ENCODE measurements at places on chromosomes 16 and 17. TPM values are rescaled to one million over a fixed set of nuclear protein-coding genes. Genes with fewer than 3 reads are reported as not detected.

GRCh38 chr16:48405907-48406306, 20.7 kb upstream of the SIAH1 start:
- DNase-seq, result no peak

GRCh38 chr17:17723354-17724261, 42.4 kb downstream of the RAI1 start:
- no peak for DNase-seq

DNA sequence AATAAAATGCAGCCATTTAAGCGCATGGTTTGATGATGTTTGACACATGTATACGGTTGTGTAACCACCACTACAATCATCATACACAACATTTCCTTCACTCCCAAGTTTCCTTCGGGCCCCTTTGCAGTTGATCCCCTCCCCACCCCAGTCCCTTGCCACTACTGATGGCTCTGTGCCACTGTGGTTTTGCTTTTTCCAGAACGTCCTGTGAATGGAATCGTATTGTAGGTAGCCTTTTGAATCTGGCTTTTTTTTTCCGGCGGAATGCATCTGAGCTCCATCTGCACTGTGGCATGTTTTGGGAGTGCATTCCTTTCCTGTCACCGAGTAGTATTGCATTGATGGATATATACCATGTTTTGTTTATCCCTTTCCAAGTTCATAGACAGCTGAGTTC, 15.1 kb upstream of the MAP2K3 start:
- no peak for DNase-seq

- no peak for DNase-seq
Measured at GRCh38 chr16:67305216-67306071, 21.1 kb downstream of the KCTD19 start.

DNA sequence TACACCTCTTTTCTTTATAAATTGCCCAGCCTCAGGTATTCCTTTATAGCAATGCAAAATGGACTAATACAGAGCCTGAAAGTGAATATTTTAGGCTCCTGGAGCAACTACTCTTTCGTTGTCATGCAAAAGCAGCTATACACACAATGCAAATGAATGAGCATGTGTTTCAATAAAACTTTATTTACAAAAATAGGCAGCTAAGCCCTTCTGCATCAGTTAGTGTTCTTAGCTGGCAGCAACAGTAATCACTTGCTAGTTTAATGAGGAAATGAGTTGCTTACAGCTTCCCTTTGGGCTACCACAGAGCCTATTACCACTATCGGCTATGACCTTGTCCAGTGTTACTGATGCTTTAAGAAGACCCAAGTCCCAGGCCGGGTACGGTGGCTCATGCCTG, 402.9 kb downstream of the XYLT1 start:
- DNase-seq, result no peak

DNA sequence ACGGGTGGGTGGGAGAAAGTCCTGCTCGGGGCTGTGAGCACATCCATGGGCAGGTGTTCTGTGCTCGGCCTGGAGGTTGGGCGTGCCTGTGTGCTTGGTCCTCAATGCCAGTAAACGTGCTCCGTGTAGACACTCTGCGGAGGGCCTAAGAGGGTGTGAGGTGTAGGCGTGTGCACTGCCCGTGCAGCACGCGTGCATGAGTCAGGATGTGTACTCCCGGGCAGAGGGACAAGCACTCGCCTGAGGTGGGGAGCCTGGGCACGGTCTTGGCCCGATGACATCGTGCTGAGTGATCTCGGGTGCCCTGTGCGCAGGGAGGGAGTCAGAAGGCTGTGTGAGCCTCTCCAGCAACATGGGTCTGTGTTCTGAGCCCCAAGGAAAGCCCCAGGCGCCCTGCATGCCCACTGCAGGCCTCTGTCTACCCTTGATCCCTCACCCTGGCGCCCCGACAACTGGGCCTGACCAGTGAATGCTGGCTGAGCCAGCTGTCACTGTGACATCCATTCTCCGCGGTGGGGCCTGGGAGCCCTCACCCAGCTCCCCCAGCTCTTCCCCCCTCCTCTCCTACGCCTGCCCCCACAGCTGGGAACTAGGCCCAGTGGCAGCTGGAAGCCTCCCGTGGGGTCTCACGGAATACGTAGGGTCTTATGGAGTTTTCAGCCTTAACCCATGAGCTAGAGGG, 23.5 kb upstream of the NXPH3 start:
- DNase-seq, result no peak

DNA sequence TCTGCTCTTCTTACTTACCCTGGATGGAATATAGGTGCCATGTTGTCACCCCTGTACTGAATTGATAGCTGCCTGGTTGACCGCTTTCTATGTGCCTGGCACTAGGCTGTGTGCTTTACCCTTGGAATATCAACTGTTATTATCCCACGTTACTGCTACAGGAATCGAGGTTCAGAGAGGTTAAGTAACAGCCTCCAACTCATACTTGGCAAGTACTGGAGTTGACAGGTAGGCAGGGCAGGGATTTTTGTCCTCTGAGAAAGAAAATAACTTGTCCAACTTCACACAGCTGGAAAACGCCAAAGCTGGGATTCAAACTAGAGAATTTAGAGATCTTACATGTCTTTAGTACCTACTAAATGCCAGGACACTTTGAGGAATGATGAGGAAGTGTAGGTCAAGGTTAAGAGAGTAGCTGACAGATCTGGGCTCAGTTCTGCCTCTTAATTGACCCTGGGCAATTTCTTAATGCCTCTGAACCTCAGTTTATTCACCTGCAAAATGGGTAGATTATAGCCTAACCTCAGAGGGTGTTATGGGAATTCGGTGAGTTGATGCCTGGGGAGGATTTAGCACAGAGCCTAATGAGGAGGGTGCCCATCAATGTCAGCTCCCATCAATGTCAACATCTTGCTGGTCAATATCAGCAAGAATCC, 25.8 kb downstream of the ITPRIPL2 start:
- DNase-seq, result no peak

DNA sequence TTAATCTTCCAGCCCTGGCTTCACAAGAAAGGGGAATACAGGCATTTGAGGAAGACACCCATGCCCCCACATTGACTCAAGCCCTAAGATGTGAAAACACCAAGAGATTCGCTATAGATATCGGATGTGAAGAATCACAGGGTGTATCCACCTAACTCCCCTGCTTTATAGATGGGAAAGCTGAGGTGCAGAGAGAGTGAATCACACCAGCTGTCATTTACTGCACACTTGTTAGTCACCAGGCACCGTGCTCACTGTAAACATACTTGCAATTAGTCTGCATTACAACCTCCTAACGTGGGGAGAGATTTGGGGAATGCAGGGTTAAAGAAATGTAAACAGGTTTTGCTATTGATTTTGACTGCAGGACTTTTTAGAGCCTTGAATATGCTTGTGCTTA, 325.5 kb downstream of the C16orf95 start:
- DNase-seq, result no peak

DNA sequence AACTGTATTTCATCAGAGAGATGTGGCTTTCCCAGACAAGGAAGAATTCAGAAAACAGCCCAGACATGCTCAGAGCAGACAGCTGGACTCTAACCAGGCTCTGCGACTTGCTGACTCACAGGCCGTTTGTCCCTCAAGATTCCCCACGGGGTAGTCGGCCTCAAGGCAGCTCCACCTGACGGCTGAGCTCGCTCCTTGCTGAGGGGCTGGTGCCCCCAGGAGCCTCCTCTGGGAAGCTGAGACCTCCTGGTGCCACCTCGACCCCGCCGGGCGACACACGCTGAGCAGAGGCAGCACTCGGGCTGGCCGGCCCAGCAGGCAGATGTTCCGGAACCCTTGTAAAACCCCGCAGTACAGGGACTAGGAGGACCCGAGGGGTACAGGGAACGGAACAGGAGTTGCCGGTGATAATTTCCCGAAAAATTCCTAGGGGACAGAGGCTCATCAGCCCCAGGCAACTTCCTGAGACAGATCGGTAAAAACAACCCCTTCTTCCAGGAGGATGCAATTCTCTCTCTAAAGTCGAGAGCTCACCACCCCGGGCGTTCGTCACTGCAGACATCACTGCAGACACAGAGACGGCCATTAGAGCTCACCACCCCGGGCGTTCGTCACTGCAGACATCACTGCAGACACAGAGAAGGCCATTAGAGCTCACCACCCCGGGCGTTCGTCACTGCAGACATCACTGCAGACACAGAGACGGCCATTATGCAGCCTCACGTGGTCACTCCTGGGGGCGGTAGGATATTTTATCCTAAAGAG, 19.9 kb downstream of the RPH3AL start:
- no peak for DNase-seq

GRCh38 chr17:19386051-19386929, 700 bp downstream of the MFAP4 start:
- DNase-seq, result no peak

GRCh38 chr17:27378482-27379175, 77.6 kb upstream of the KSR1 start:
- no peak for DNase-seq

- no peak for DNase-seq
Measured at GRCh38 chr17:66441101-66441661, 138.8 kb downstream of the PRKCA start.

DNA sequence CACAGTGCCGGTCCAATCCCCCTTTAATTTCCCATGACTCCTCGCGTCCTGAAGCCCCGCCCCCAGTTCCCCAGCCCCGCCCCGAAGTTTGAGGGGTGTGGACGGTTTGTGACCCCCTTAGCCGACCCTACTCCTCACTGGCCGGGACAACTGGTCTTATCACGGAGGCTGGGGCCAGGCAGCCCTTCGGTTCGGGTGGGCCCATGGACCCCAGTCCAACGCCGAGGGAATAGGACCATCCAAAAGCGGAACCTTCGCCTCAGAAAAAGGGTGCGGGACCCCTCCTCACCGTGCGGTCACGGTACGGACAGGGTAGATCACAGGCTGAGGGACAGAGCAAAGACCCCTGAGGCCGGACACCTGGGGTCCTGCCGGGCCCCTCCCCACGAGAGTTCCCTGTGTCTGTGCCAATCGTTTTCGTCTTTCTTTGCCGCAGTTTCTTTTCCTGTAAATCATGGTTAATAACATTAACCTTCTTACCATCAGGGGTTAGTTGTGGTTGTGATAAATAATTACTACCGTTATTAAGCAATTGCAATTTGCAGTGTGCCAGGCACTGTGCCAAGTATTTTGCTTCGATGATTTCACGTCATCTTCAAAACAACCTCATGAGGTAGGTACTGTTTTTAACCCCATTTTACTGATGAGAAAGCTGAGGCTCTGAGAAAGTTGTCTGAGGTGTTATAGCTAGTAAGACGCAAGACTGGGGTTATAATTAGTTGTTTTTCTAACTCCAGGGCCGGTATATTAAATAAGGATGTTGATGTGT, 543 bp downstream of the TMUB2 start:
- no peak for DNase-seq

DNA sequence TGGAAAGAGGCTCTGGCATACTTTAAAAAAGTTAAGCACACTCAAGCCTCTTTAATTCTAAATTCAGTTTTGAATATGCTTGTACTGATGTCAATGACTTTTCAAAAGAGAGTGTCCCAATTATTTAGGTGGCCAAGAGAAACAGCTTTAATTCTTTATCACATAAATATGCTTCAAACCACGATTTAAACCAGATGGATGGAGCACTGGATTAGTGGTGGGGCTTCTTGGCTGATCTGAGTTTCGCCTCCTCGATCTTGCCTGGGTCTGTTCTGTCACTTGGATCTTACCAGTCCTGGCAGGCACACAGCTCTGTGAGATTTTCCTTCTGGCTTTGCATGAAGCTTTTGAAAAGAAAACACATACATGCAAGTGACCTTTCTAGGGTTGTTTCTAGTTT, 467.8 kb downstream of the MAF start:
- peak; percentile 57 for DNase-seq

DNA sequence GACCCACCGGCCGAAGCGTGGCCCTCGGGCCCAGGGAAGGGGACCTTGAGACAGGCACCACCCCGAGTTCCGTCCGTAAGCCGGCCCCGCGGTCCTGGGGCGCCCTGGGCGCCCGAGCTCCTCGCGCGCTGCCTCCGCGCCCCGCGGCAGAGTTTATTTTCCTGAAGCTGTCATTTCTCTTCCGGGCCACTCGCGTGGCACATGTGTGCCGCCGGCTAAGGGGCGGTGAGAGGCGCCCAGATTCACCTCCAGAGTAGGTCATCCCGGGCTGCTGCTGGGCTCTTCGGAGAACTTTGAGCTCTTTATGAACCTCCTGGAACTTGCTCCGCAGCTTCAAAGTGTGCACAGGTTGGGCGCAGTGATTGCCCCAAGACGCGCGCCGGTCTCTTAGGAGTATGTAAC, 489 bp downstream of the ZC3H18 start:
- no peak for DNase-seq

DNA sequence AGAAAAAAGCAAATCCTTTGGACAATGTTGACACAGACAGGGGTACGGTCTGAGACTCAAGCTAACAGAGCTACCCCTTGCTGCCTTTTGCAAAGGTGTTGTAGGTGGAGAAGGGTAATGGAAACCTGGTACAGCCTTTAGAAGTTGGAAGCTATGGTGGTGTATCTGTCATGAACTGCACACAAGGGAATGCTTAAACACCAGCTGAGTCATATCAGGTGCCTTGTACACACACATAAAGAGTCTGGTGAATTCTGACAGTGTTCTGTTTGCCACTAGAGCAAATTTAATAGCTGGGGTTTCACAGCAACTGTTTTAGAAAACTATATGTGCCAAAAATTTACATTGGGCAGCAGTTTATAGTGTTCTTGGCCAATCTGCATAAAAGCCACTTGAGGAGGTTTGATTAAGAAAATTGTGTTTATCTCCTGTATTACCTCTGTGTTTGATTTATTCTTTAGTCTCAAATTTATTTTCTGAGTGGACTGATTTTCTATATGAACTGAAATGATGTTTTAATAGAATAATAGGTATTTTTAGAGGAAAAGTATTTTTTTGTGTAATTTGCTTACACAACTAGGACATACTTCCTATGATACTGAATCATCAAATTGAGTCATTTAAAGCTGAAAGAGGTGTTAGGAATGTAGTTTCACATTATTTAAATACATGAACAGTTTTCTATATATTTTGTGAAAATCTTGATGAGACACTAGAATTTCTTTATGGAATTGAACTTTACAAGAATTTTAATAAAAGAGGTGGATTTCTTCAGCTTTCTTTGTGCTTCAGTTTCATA, 136.9 kb downstream of the MAP2K6 start:
- DNase-seq, result no peak

GRCh38 chr16:79598063-79598347, 2.5 kb downstream of the MAF start:
- DNase-seq, result no peak

DNA sequence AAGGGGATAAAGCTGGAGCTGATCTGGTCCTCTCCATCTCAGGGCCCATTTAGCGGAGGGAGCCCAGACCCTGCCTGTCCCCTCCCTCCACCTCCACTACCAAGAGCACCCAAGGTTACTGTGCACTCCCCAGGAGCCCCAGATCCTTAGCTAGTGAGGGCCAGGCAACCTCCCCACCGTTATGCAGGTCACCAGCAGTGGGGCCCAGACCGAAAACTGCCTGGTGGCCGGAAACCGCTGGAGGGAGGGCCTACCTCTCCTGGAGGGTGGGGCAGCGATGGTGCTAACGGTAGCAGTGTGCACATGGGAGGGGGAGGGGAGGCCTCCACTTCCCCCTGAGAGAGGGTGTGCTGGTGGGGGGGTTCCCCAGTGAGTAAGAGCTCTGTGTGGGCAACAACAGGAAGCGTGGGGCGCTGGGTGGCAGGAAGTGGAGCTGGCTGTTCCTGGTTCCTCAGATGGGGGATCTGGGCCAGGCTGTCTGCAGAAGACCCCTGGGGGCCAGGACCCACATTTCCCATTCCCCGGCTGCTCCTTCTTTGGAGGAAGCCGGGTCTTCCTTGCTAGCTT, 4.4 kb downstream of the FMNL1 start:
- DNase-seq, result no peak

- no peak for DNase-seq
Measured at GRCh38 chr17:43753493-43754129, 5.0 kb downstream of the SOST start.

Gene CTCF
- polyA plus RNA-seq, result 85.8 TPM

Gene PYDC1
- polyA plus RNA-seq, result not detected

Gene ZNF764
- polyA plus RNA-seq, result 10.2 TPM

Gene TEX14
- polyA plus RNA-seq, result 1.0 TPM

Gene CYB5B
- polyA plus RNA-seq, result 132 TPM

Gene LRRC46
- 2.3 TPM for polyA plus RNA-seq

All from left renal pelvis (tissue), 4 donors.